ENCODE measurements at places on chromosomes 16 and 17.
A peak's percentile ranks its signal among the peaks of the same experiment; 100 is the strongest.

- DNase-seq: no peak
Observed at GRCh38 chr16:15803618-15804017, 53.2 kb downstream of the MYH11 start.

- no peak for DNase-seq
Observed at GRCh38 chr16:49116873-49117272, 164.8 kb downstream of the CBLN1 start.

DNA sequence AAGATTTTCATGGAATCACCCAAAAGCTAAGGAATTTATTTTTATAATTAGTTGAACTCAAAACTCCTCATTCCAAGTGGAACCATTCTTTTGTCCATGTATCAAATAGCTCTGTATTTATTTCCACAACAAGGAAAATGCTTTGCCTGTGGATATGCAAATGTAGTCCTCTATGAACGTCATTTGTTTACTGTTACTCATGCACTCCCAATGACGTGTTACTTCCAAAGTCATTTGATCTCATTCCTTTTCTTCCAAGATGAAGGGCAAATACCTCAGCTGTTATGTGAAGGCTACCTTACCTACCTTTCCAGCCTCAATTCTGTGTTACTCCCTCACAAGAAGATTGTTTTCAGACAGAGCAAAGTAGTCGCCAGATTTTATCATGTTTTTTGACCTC, 83.7 kb downstream of the ITFG1 start:
- DNase-seq: no peak

DNA sequence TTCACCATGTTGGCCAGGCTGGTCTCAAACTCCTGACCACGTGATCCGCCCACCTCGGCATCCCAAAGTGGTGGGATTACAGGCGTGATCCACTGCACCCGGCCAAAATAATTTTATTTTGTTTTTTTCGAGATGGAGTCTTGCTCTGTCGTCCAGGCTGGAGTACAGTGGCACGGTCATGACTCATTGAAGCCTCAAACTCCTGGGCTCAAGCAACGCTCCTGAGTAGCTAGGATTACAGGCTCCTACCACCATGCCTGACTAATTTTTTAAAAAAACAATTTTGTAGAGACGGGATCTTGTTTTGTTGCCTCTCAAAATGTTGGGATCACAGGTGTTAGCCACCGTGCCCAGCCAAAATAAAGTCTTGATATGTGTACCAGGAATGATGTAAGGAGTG, 2.4 kb upstream of the TTLL6 start:
- no peak for DNase-seq

DNA sequence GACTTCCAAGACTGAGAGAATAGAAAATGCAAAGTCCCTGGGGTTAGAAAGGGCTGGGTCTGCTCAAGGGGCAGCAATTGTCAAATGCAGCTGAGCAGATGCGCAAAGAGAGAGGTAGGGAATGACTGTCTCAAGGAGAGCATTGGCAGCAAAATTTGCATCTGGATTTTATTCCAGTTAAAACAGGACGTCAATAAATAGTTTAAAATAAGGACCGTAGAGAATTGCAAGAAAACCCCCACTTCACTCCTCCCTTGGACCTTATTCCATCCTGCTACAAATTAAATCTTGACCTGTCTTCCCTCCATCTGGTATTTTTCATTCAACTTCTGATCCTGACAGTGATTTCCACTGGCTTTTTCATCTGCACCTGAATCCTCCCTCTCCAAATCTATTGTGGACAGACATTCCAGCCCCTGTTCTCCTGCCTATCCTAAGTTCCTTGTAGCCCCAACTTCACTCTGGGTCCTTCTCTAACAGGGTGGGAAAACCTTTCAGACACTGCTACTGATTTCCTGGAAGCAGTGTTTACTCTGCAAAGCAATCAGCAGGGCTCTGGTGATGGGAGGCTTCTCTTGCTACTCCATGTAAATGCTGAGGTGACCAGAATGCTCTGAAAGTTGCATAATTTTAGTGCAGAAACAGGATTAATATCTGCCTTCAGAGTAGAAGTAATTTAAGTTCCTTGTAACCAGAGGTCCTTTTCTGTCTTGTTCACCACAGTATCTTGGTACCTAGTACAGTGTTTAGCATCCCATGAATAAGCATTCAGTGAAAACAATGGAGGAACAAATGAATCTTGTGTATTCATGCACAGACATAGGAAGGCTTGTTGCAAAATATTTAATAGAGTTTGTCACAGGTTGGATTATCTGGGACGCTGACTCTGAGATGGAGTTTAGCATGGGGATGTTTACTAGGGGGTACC, 79.2 kb downstream of the CDH11 start:
- DNase-seq: no peak

DNA sequence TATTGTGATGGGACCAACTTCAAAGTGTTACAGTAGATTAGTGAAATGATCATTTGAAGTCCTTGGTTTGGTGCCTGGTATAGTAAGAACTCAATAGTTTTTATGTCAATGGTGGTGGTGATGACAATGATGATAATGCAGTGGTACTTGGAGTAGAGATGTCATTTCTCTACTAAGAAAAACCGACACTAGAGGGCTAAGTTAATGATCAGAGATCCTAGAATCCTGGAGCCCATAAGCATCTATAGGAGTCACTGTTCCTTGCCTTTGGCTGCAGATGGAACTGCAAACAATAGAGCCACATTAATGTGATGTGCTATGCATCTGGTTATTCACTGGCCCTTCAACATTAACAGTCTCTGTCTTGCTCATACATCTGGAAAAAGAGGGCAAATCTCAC, 103.8 kb downstream of the ANKFN1 start:
- DNase-seq: no peak

- DNase-seq: no peak
Observed at GRCh38 chr17:74130841-74131240, 72.6 kb upstream of the RPL38 start.

GRCh38 chr17:41549596-41550039, 21.5 kb upstream of the KRT19 start:
- DNase-seq: no peak

- DNase-seq: no peak
Observed at GRCh38 chr16:58186176-58186944, 11.5 kb downstream of the CSNK2A2 start.

DNA sequence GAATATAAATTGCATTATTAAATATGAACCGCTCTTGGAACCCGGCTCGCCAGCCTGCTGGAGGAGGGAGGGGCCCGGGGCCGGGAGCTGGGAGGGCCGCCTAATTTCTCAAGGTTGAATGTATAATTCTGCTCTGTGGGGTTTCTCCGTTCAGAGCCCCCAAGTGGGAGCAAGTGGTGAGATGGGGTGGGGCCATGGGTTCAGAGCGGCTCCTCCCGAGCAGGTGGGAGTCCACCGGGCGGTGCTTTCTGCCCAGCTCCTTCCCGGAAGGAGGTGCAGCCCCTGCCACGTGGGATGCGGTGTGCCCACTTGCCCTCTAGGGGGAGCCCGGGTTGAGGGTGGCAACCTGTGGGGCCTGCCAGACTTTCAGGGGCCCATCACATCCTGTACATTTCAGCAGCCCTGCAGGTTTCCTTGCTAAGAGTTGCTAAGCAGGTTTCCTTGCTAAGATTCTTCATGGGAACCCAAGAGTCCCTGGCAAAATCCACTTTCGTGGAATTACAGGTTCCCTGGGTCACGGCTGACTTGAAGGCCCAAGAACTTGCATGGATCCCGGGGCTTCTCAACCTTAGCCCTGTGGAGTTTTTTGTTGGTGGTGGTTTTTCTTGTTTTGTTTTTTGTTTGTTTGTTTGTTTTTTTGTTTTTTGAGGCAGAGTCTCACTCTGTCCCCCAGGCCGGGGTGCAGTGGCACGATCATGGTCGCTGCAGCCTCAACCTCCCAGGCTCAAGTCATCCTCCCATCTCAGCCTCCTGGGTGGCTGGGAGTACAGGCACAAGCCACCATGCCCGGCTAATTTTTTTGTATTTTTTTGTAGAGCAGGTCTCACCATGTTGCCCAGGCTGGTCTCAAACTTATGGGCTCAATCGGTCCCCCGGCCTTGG, 196.7 kb upstream of the GSE1 start:
- DNase-seq: no peak

GRCh38 chr17:17818088-17818526, 18.7 kb downstream of the SREBF1 start:
- no peak for DNase-seq

DNA sequence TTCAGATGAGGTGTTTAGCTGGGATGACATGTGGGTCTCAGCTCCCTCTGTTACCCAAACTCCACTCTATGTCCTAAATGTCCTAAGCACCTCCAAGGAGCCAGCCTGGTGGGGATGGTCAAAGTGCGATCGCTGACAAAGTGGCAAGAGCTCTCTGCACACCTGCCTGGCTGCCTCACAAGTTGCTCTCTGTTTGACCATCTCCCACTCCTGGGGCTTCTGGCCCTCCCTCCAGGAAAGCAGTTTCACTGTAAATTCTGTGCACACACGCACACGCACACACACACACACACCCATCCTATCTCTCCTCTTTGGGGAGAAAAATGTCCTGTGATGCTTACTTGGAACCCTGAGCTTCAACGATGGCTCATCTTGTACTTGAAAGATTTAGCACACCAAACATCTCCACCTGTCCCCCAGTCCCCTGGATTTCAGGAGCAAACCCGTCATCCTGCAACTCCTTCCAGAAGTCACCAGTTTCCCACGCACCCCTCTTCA, 1.7 kb downstream of the PITPNA start:
- DNase-seq: no peak

DNA sequence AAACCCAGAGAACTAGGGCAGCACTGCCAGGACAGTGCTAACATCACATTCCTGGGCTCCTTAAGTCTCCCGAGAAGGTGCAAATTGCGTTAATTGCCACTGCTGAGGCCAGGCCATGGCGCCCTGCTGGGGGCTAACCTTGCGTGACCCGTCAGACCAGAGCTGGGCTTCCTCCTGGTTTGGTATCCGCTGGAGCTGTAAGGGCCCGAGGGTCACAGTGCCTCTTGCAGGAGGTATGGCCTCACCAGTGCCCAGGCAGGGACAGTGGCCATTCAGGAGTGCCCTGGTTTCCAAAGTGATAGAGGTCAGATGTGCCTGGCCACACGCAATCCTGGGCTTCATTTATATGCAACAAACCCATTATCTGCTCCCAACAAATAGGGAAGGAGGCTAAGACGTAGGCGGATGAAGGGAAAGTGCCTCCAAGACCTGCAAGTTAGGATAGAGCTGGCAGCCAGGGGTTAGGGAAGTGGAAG, 17.7 kb upstream of the ADCY9 start:
- no peak for DNase-seq

GRCh38 chr17:49667854-49668253, 10.0 kb downstream of the SPOP start:
- no peak for DNase-seq

GRCh38 chr17:35152421-35153140, 5.0 kb downstream of the UNC45B start:
- no peak for DNase-seq

DNA sequence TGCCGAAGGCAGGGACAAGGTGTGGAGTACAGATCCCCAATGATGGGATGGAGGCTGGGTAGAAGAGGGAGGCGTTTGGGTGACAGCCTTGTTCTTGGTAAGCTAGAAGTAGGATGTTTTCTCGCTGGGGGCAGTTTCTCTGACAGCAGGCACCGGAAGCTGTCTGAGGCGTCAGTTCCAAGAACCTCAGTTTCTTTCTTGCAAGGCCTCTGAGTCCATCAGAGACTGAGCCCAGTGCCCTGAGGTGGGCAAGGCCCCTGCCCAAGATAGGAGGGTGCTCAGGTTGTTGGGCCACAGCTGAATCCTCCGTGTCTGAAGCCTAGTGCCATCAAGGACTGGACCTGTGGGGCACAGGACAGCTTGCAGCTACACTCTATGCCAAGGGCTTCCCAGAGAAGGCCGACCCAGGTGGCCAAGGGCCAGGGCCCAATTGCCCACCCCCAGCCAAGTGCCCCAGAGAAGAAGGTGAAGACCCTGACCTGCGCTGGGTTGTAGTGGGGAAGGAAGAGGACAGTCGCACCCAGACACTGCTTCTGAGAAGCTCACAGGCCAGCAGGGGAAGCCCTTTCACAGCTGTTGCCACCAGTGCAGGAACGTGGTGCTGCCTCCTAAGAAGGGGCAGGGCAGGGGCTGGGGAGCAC, 13.1 kb downstream of the CYB5D2 start:
- no peak for DNase-seq

DNA sequence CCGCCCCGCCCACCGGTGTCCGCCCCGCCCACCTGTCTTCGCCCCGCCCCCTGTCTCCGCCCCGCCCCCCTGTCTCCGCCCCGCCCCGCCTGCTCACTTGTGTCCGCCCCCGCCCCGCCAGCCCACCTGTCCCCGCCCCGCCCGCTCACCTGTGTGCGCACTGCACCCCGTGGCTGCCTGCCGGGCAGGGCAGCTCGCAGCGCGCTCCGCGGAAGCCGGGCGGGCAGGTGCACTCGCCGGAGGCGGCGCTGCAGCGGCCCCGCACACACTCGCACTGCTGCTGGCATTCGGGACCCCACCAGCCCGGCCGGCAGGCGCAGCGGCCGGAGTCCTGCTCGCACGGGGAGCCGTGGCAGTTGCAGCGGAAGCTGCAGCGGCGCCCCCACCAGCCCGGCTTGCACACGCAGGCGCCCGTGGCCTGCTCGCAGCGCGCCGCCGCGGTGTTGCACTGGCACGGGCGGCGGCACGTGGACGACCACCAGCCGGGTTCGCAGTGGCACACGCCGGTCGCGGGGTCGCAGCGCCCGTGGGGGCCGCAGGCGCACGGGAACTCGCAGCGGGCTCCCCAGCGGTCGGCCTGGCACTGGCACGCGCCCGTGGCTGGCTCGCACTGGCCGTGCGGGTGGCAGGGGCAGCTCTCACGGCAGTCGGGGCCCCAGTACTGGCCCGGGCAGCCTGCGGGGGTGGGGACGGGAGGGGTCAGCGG, 2.1 kb downstream of the SCARF1 start:
- no peak for DNase-seq

- no peak for DNase-seq
Observed at GRCh38 chr17:43907425-43907981, at the start of gene MPP2. MPP2 (minus strand) TSS chr17:43907536; CDS start chr17:43904460, 3,076 bp downstream.

GRCh38 chr17:28407974-28408306, 1.9 kb upstream of the SLC46A1 start:
- no peak for DNase-seq

GRCh38 chr16:70253291-70254106, 1.8 kb upstream of the EXOSC6 start:
- peak; percentile 22 for DNase-seq

DNA sequence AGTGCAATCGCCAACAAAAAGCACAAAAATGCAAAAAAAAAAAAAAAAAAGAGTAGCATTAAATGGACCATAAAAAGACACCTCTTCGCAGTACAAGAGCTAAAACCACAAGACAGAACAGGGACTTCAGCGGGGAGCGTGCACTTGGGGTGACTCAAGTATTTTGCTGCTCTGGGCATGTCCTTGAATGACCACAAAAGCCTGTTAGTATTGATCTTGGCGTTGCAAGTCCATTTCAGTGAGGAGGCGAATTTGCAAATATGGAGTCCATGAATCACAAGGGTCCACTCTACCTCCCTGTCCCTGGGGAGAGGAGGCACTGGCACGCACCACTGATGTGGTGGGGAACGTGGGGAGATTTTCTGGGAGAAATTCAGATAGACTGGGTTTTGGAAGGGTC, 78.9 kb downstream of the CNGB1 start:
- no peak for DNase-seq

- no peak for DNase-seq
Observed at GRCh38 chr16:729768-730665, 3.1 kb downstream of the HAGHL start.

GRCh38 chr16:89050868-89051311, 42.8 kb upstream of the ACSF3 start:
- DNase-seq: no peak

GRCh38 chr17:57910462-57911420, 44.5 kb downstream of the CUEDC1 start:
- DNase-seq: no peak

Data from HFF-Myc (cell line).